Activated naive CD8-positive, alpha-beta T cell treated with anti-CD3 and anti-CD28 coated beads, Interleukin-2, amount 50 U/mL, for 24 hours (primary cell): ENCODE measurements at places on chromosomes 16 and 17.

GRCh38 chr17:54841656-54842055 lies 59.0 kb upstream of the TOM1L1 start:
- H3K4me1 ChIP-seq: no peaks in the 10 kb centered on the region
- H3K4me3 ChIP-seq: no peak overlapping the region
- no peak overlapping the region for H3K27ac ChIP-seq
- DNase-seq: no peak
- no peaks in the 10 kb centered on the region for H3K36me3 ChIP-seq

DNA sequence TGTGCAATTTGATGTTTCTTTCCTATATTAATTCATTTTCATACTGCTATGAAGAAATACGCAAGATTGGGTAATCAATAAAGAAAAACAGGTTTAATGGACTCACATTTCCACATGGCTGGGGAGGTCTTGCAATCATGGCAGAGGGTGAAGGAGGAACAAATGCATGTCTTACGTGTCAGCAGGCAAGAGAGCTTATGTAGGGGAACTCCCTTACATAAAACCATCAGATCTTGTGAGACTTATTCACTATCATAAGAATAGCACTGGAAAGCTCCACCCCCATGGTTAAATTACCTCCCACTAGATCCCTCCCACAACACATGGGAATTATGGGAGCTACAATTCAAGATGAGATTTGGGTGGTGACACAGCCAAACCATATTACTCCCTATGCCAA lies 418.9 kb upstream of the MAF start:
- no peak for DNase-seq
- H3K4me1 ChIP-seq: no peaks in the 10 kb centered on the region
- H3K27me3 ChIP-seq: no peaks in the 10 kb centered on the region
- no peak overlapping the region for H3K4me3 ChIP-seq
- no peak overlapping the region for H3K27ac ChIP-seq
- H3K36me3 ChIP-seq: no peaks in the 10 kb centered on the region

GRCh38 chr16:67999985-68000384 lies 701 bp upstream of the DPEP2 start:
- DNase-seq: no peak
- H3K4me1 ChIP-seq: peaks cover 55% of the 10 kb centered on the region
- no peaks in the 10 kb centered on the region for H3K27me3 ChIP-seq
- H3K27ac ChIP-seq: peak overlapping the region; percentile 83
- H3K36me3 ChIP-seq: no peaks in the 10 kb centered on the region
- peak overlapping the region; percentile 71 for H3K4me3 ChIP-seq

DNA sequence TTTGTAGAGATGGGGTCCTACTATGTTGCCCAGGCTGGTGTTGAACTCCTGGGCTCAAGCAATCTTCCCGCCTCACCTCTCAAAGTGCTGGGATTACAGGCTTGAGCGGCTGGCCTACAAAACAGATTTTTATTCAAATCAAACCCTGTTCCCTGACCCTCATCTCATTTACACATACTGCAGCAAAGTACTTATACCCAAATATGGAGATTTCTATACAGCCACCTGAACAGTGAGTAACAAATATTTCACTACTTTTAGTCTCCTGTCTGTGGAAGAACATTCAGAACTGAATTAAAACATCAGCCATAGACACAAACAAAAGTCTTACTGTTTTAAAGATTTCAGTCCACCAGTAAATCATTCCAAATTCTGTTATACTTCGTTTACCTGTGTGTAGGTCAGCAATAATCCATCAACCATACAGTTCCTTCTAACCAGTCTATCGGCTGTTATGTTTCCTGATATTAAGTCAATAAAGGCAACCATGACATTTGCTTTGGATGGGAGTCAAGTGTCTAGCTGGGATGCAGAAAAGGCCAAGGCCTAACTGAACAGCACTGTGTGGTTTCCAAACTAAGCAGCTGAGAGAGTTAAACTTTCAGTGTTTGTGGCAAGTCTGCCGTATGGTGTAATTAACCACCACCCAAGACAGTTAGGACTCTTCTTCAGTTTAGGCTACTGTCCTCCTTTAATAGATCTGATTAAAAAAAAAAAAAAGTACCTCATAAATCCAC lies 22.3 kb downstream of the ERN1 start:
- DNase-seq: no peak
- peak overlapping the region; percentile 16 for H3K27ac ChIP-seq
- H3K4me3 ChIP-seq: no peak overlapping the region
- peaks cover 70% of the 10 kb centered on the region for H3K4me1 ChIP-seq
- no peaks in the 10 kb centered on the region for H3K27me3 ChIP-seq
- peaks cover 4% of the 10 kb centered on the region for H3K36me3 ChIP-seq

DNA sequence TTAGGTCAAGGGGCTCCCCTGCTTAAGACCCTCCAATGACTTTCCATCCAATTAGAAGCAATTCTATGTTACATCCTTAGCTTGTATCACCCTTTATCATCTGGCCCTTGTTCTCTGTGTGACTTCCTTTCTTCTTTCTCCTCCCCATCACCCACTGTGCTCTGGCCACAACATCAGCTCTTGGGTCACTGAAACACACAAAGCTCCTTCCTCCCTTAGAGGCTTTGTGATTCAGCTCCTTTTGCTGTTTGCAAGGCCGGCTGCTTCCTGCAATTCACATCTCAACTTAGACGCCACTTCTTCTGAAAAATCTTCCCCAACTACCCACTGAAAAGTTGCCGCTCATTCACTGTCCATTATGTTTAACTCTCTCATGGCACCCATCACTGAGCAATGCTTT lies 130.9 kb upstream of the CACNG3 start:
- no peak for DNase-seq
- H3K27ac ChIP-seq: no peak overlapping the region
- H3K36me3 ChIP-seq: peaks cover 42% of the 10 kb centered on the region

DNA sequence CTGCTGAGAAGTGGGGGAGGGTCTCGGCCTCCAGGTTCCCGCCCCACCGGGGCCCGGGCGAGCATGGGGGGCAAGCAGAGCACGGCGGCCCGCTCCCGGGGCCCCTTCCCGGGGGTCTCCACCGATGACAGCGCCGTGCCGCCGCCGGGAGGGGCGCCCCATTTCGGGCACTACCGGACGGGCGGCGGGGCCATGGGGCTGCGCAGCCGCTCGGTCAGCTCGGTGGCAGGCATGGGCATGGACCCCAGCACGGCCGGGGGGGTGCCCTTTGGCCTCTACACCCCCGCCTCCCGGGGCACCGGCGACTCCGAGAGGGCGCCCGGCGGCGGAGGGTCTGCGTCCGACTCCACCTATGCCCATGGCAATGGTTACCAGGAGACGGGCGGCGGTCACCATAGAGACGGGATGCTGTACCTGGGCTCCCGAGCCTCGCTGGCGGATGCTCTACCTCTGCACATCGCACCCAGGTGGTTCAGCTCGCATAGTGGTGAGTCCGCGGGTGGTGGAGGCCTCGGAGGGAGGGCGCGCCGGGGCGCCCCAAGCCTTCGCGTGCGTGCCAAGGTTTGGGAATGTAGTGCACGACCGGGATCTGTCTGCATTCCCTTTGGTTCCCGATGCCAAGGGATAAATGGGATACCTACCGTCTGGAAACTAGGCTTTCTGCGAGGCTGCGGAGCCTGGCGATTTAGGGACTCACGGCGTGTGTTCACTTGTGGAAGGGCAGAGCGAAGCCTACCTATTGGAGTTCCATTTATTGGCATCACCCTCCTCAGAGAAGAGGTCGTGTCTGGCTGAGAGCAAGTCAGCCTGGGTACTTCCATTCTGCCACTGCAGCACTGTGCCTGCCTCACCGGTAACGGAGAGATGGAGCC lies 1.0 kb downstream of the ZNRF1 start:
- peak overlapping the region; percentile 78 for H3K4me3 ChIP-seq
- H3K27ac ChIP-seq: no peak overlapping the region
- peaks cover 26% of the 10 kb centered on the region for H3K4me1 ChIP-seq
- peaks cover 23% of the 10 kb centered on the region for H3K27me3 ChIP-seq
